Psoas muscle (tissue), 8 donors: ENCODE measurements at places on chromosomes 1 and 21. TPM values are rescaled to one million over a fixed set of nuclear protein-coding genes. Genes with fewer than 3 reads are reported as not detected.

Gene CRTC2
- 39.0 TPM for total RNA-seq

Gene FOXD3
- 0.56 TPM for total RNA-seq

Gene TIAM1
- total RNA-seq, result 1.7 TPM

Gene ST7L
- 13.7 TPM for total RNA-seq

Gene SLC2A5
- total RNA-seq, result 12.8 TPM

Gene KCNE2
- 0.42 TPM for total RNA-seq

DNA sequence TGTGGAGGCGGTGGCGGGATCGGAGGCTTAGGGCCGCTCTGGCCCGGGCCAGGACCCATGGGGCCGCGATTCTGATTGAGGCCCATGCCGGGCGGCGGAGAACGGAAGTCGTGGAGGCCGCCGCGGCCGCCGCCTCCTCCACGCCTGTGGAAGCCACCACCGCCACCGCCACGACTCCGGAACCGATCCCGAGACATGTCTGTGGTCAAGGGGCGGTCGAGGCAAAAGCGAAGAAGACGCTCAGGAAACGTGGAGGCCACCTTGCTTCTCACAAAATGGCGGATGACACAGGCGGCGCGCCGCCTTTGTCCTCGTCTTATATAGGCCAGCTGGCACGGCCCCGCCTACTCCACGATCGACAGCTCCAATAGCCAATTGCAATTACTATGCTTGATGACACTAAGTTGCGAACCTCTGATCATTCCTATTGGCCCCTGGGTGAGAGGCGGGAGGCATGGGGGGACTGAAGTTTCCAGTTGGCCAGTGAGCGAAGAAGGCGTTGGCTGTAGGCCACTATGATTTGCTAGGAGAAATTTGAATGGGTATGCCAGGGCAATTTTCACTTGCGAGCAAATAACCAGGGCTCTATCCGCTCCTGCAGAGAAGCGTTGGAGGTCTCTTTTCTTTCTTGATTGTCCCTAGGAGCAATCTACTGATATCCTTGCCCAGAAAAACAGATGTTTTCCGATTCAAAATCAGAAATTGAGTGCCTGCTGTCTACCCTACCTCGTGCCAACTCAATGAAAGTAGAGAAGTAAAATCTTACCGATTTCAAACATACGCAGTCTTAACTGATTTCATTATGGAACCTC is at the start of gene SFPQ:
TSS of gene SFPQ (minus strand) at position 293 of the 812 bp plus-strand sequence. CDS start at position 197, 96 bp downstream.
- H3K27me3 ChIP-seq, result no peaks in the 10 kb centered on the region
- peak within 1 kb of the TSS; percentile 98 for H3K4me3 ChIP-seq
- DNase-seq, result peak; percentile 94
- H3K36me3 ChIP-seq, result peaks cover 6% of the 10 kb centered on the region
- peaks cover 37% of the 10 kb centered on the region for H3K4me1 ChIP-seq

GRCh38 chr21:25578056-25578961 is 29.0 kb downstream of the MRPL39 start:
- no peaks in the 10 kb centered on the region for H3K4me1 ChIP-seq
- H3K4me3 ChIP-seq, result no peak overlapping the region
- no peak overlapping the region for H3K27ac ChIP-seq
- no peak for DNase-seq
- no peaks in the 10 kb centered on the region for H3K27me3 ChIP-seq
- H3K36me3 ChIP-seq, result no peaks in the 10 kb centered on the region

DNA sequence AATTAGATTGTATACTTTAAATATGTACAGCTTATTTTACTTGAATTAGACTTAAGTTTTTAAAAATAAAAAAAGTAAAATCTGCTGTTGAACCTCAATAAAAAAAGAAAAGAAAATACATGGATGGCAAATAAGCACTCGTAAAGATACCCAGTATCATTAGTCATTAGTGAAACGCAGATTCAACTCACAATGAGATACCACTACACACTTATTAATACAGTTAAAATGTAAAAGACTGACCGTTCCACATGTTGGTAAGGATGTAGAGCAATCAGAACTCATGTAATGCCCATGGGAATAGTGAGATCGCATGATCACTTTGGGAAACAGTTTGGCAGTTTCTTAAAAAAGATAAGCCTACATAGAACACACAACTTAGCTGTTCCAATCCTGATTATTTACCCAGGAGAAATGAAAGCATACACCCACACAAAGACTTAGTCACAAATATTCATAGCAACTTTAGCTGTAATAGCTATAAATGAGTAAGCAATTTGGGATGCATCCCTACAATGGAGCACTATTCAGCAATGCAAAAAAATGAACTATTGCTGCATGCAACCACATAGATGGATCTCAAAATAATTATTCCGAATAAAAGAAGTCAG is 7.3 kb downstream of the SH2D1B start:
- H3K36me3 ChIP-seq, result no peaks in the 10 kb centered on the region
- H3K4me1 ChIP-seq, result no peaks in the 10 kb centered on the region
- no peak overlapping the region for H3K27ac ChIP-seq

DNA sequence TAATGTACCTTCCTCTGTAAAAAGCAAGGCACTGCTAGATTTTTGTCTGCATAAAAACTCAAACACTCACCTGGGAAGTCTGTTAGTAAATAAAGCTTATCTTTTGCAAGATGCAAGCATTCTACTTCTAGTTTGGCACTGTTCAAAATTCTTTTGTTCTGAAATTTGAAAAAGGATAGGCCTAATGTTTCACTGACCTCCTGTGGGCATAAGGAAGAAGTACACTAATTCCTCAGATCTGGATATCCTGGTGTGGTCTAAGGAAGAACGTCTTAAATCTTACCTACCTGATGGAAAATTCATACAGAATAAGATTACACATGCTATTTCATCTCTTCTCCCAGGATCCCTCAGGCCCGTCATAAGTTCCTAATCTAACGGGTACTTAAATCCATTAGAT is 93.5 kb upstream of the CAMK1G start:
- H3K4me1 ChIP-seq, result no peaks in the 10 kb centered on the region
- H3K4me3 ChIP-seq, result no peak overlapping the region
- no peak for DNase-seq
- no peaks in the 10 kb centered on the region for H3K36me3 ChIP-seq

GRCh38 chr1:205954819-205955404 is 11.7 kb upstream of the SLC26A9 start:
- no peak overlapping the region for H3K4me3 ChIP-seq
- H3K27ac ChIP-seq, result no peak overlapping the region
- no peak for DNase-seq
- H3K36me3 ChIP-seq, result no peaks in the 10 kb centered on the region
- H3K4me1 ChIP-seq, result peaks cover 22% of the 10 kb centered on the region

DNA sequence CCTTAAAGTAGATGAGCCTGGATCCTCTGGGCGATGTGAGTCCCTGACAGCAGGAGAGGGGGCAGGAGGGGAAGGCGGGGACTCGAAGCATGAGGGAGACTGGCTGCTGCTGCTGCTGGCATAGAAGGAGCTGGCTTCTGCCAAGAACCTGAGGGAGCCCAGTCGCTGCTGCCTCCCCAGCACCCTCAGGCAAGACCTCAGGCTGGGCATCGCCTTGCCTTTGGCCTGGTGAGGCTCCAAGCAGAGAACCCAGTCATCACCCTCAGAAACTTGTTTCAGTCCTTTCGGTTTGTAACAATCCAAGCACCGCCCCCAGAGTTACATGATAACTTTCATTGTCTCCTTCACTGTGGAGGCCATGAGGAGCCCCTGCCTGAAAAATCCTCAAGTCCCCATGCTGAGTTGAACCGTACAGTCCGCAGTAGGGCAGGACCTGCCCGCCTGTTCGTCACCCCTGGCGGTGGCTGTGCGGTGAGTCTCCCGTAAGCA is 38.8 kb downstream of the POFUT2 start:
- no peaks in the 10 kb centered on the region for H3K4me1 ChIP-seq
- peak; percentile 56 for DNase-seq
- no peak overlapping the region for H3K27ac ChIP-seq
- no peaks in the 10 kb centered on the region for H3K36me3 ChIP-seq
- no peaks in the 10 kb centered on the region for H3K27me3 ChIP-seq
- H3K4me3 ChIP-seq, result no peak overlapping the region

- no peaks in the 10 kb centered on the region for H3K4me1 ChIP-seq
- no peak for DNase-seq
- H3K4me3 ChIP-seq, result no peak overlapping the region
These were observed 48.6 kb downstream of the CTH start for GRCh38 chr1:70459496-70460225.

- peaks cover 8% of the 10 kb centered on the region for H3K4me1 ChIP-seq
- DNase-seq, result no peak
- no peaks in the 10 kb centered on the region for H3K27me3 ChIP-seq
- no peak overlapping the region for H3K4me3 ChIP-seq
- peaks cover 25% of the 10 kb centered on the region for H3K36me3 ChIP-seq
These were observed 25.8 kb downstream of the NDUFS5 start for GRCh38 chr1:39051956-39052355.
